ENCODE measurements at places on chromosomes 13 and 19. TPM values are rescaled to one million over a fixed set of nuclear protein-coding genes. Genes with fewer than 3 reads are reported as not detected.

ZNF296 gene
- total RNA-seq = 0.35 TPM

GGACT gene
- 9.0 TPM for total RNA-seq

ZNF416 gene
- total RNA-seq = 1.8 TPM

- H3K27ac ChIP-seq = no peak overlapping the region
- DNase-seq = no peak
- no peaks in the 10 kb centered on the region for H3K4me1 ChIP-seq
- H3K4me3 ChIP-seq = no peak overlapping the region
- H3K27me3 ChIP-seq = no peaks in the 10 kb centered on the region
- no peaks in the 10 kb centered on the region for H3K36me3 ChIP-seq
Measured at GRCh38 chr19:50718255-50719118, 1.1 kb downstream of the SHANK1 start.

DNA sequence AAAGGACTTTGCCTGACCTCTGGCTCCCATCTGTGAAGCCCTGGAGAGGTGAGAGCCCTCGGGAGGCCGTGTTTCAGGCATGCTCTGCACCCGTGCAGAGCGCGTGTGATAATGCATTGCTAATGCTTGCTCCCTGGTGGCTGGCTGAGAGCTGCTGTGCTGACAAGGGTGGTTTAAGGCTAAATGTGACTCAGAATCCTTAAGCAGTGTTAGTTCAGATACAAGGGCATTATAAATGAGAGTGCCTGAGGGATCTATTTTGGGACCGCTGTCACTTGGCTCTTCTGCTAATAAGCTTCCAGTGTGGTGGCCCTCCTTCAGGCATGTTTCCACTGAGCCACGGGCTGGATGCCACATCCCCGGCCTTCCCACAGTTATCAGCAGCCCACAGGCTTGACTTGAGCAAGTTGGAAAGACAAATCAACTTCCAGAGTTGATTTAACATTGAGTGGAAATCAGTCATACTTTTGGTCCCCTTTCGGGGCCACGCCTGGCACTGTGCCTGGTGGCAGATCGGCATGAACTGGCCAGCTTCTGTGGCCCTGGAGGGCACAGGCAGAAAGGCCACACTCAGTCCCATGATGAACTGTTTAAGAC, 17.0 kb downstream of the ALOX5AP start:
- no peak overlapping the region for H3K27ac ChIP-seq
- DNase-seq = no peak
- no peaks in the 10 kb centered on the region for H3K27me3 ChIP-seq
- H3K36me3 ChIP-seq = no peaks in the 10 kb centered on the region
- no peaks in the 10 kb centered on the region for H3K4me1 ChIP-seq

DNA sequence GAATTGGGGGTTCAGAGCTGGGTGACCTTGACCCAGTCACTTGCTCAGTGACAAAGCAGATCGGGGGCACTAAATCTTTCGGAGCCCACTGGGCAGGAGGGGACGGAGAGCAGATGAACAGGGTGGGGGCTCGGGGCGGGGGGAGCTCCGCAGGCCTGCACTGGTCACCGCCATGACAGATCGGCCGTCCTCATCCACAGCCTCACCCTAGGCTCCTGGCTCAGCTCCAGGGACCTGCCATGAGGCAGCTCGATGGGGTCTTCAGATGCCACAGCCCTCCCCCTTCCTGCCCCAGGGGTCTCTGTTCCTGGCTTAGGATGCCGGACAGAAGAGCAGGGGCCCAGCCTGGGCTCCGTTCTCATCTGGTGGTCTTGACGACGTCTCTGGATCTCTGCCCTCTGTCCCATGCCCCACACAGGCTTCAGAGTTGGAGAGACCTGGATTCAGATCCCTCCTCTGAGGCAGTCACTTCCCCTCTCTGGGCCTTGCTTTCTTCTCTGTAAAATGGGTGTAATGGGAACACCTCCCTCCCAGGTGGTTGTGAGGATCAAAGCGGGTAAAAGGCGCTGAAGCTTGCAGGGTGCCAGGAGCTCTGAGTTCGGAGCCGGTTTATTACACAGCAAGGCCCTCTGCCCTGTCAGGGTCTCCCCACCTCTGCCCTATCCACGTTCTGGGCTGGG, 3.0 kb downstream of the KDM4B start:
- no peak for DNase-seq
- no peaks in the 10 kb centered on the region for H3K27me3 ChIP-seq
- peaks cover 6% of the 10 kb centered on the region for H3K4me1 ChIP-seq
- H3K27ac ChIP-seq = peak overlapping the region; percentile 60

GRCh38 chr19:35959968-35960320, 23.8 kb downstream of the LRFN3 start:
- peaks cover 4% of the 10 kb centered on the region for H3K27me3 ChIP-seq
- no peaks in the 10 kb centered on the region for H3K4me1 ChIP-seq
- no peak overlapping the region for H3K4me3 ChIP-seq
- no peak overlapping the region for H3K27ac ChIP-seq
- H3K36me3 ChIP-seq = no peaks in the 10 kb centered on the region
